ENCODE measurements at places on chromosomes 1 and 21.
A peak's percentile ranks its signal among the peaks of the same experiment; 100 is the strongest.

DNA sequence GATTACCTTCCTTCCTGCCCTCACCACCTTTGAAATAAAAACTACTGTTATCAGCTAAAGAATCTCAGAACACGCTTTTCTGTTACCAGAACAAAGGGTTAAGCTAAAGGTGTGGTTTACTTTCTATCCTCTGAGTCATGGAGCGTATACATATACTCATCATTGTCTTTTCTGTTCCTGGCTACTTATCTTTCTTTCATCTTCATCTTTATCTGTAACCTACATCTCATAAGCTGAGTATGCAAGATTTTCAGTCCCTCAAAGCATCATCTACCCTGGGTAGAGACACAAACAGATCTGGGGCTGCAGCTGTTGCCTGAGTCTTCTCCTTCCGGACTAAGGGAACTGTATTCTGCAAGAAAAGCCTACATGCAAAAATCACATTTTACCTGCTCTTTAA is 75.6 kb downstream of the LMO4 start:
- no peak for DNase-seq

DNA sequence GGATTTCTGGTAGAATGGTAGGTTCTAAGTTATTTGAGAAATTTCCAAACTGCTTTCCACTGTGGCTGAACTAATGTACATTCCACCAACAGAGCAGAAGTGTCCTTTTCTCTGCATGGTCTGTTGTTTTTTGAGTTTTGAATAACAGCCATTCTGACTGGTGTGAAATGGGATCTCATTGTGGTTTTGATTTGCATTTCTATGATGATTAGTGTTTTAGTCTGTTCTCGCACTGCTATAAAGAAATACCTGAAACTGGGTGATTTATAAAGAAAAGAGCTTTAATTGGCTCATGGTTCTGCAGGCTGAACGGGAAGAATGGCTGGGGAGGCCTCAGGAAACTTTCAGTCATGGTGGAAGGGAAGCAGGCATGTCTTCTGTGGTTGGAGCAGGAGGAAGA is 80.3 kb downstream of the SDCCAG8 start:
- DNase-seq, result no peak

DNA sequence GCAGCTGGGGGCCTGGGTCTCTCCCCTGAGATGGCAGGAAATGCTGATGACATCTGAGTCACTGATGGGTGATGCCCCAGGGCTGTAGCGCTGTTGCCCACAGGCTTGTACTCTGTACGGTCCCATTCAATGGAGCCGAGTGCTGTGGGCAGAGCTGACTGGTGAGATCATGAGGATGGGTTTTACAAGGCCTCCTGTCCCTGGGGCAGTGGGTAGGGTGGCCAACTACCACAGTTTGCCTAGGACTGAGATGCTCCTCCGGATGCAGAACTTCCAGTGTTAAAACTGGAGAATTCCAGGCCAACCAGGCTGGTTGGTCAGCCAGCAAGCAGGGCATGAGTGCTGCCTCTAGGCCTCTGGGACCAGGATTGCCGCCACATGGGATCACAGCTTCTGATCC is 9.2 kb downstream of the PHLDA3 start:
- no peak for DNase-seq

GRCh38 chr1:116026631-116027030 is 50.3 kb downstream of the SLC22A15 start:
- DNase-seq, result no peak

DNA sequence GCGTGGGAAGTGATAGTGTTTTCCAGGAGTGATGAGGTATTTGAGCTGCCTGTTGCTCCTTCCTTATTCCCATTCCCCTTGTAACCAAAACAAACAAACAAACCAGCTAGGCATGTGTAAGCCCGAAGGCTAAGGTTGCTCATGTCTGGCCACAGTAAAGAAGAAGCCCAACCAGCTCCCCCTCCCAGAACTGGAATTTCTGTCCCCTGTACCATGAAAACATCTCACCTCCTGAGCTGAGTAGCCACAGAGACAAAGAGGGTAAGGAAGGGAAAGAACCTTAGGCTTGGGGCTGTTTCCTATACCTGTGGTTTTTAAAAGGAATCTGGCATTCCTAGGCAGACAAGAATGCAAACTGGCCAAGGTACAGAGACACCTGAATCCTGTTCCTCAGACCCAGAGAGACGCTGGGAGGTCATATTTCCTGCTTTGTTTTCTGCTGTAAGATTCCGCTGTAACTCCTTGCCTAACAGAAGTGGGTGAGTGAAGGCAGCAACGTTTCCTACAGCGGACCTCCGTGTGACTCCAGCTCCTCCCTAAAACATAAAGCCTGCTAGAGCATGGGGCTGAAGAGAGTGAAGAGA is 41.7 kb upstream of the RAB4A start:
- DNase-seq, result no peak

- DNase-seq, result no peak
These were observed 120.1 kb downstream of the CCDC185 start for GRCh38 chr1:223513309-223513708.

DNA sequence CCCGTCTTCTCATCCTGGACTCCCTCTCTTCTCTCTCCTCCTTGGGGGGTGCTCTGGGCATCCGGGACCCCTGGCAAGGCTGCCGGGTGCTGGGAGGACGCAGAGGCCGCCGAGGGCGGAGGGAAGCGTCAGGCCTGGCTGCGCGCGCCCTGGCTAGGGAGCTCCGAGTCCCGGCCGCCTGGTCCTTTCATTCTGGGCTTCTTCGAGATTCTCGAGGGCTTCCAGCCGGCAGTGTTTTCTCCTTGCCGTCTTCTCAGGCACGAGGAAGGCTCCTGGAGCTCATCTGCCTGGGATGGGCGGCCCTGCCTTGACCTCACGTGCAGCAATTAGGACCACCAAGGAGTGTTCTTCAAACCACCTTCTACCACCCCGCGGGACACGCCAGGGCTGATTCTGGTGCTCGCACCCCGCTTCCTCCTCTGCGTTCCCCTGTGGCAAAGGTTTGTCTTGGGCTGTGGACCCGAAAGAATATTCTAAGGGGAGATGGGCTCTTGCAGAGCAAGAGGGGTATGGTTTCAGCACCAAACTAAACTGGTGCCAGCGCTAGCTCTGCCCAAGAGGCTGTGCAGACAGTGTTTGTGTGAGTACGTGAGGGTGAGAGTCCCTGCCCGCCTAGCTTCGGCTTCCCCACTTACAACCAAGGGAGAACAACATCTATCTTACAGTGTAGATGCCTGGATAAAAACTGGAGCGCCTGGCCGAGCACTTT is 36.5 kb downstream of the PIK3CD start:
- no peak for DNase-seq

GRCh38 chr1:243623841-243624240 is 226.2 kb downstream of the AKT3 start:
- DNase-seq, result no peak

GRCh38 chr1:219876798-219877209 is 51.6 kb downstream of the SLC30A10 start:
- peak; percentile 30 for DNase-seq

GRCh38 chr1:58119971-58120370 is 426.6 kb downstream of the OMA1 start:
- no peak for DNase-seq

DNA sequence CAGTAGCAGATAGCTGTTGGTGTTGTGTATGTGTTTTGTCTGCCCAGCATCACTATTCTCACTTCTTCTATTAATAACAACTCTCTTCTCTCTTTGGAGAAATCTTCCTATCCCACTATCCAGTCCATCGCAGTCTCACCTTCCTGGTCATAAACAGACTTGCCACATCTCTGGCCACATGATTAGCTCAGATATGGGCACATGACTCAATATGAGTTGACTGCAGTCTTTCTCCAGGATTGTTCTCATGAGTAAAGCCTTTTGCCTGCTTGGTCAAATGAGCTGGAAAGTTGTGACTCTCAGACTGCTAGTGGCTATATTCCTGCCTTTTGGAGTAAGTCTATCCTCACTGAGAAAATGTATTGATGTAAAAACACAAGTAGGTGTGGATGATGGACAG is 32.9 kb upstream of the TADA1 start:
- no peak for DNase-seq

- DNase-seq, result no peak
These were observed 102.0 kb upstream of the C8B start for GRCh38 chr1:57067863-57068262.

- peak; percentile 7 for DNase-seq
These were observed 151.7 kb downstream of the FASLG start for GRCh38 chr1:172810480-172811175.

DNA sequence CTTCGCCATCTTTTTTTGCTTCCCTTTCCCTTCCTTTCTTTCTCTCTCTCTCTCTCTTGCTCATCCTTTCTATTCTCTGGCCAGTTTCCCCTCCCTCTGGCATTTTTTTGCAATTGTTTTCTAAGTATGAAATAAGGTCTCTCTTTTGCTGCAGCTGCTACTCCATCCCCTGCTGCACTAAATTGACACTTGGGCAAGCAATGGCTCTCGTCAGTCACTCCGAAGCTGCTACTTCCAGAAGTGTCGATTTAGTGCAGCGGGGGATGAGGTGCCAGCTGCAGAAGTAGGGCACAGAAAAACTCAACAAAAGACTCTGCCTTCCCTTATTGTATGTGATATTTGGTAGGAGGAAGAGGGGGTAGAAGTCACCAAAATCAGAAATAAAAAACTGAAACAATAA is 642.3 kb downstream of the RWDD3 start:
- DNase-seq, result no peak

GRCh38 chr1:200183637-200184036 is 156.1 kb downstream of the NR5A2 start:
- DNase-seq, result no peak

DNA sequence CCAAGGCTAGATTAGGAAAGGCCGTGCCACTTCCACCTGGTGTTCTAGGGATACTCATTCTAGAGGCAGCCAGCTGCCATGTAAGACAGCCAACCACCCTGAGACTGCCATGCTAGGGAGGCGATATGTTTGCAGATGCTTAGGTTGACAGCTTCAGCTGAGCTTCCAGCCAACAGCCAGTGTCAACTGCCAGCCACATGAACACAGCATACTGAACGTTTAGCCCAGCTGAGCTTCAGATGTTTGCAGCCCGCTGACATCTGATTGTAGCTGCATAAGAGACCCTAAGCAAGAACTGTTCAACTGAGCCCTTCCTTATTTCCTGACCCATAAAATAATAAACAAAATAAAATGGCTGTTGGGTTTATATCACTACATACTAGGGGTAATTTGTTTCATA is 5.0 kb upstream of the KCNC4 start:
- no peak for DNase-seq

DNA sequence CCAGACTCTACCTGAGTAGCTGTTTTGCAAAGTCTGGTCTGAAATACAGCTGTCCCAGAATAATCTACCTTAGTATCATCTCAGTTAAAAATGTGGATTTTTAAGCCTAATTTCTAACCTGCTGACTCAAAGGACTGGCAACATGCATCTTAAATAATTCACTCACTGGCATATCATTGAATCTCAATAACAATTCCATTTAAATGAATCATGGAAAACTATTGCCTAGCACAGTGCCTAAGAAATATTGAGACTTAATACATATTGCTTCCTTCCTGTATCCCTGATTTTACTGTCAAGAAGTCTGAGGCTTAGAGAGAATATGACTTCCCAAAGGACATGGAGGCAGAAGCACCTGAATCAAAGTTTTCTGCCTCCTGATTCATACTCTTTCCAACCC is 3.1 kb downstream of the CCDC190 start:
- no peak for DNase-seq

DNA sequence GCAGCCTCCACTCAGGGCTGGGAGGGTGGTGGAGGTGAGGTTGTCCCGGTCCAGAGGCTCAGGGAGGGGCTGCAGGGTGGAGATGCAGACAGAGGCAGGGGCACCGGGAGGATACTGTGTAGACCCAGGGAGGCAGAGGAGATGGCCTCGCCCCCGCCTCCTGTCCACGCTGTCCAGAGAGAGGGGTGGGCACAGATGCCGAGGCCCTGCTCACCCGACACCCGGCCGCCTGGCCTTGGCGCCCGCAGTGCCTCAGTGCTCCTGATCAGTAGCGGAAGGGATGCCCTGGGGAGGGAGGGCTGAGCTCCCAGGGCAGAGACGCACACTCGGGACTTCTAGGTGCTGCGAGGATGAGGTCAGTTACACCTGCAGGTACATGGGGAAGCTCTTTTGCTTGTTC is 102.7 kb upstream of the TTC34 start:
- DNase-seq, result no peak

GRCh38 chr1:65425697-65426096 is 5.2 kb downstream of the LEPR start:
- DNase-seq, result no peak

DNA sequence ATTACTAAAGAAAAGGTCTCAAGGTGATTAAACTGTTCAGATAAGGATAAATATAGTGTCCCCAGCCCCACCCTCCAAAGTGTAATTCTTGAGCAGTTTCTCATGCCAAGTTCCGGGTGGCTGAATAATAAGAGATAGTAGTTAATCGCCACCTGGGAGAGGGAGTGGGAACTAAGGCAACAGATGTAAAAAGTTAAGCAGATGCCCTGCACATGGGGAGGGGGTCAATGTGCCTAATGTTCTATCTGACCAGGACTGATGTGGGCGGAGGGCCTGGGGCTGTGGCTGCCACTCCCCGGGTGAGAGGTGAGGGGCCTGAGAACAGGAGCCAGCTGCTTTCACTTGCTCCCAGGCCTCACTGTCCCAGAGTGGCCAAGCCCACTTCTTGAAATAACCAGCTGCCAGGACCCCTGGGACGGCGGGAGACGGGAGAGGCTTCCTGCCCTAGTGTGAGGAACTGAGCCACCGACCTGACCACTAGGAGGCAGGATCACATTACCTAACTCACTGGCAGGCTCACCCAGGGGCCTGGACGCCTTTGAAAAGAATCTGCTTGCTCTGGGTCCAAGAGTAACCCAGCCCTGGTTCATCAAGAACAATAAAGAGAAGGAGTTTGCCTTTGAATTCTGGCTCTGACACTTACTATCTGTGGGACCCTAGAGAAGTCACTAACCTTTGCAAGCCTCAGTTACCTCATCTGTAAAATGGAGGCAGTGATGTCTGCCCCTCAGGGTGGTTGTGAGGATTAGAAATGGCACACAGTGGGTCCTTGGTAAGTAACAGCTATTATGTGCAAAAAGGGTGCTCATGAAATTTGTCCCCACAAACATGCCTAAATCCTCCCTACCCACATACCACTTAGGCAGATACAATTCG is 179.2 kb downstream of the ATG4C start:
- peak; percentile 32 for DNase-seq

DNA sequence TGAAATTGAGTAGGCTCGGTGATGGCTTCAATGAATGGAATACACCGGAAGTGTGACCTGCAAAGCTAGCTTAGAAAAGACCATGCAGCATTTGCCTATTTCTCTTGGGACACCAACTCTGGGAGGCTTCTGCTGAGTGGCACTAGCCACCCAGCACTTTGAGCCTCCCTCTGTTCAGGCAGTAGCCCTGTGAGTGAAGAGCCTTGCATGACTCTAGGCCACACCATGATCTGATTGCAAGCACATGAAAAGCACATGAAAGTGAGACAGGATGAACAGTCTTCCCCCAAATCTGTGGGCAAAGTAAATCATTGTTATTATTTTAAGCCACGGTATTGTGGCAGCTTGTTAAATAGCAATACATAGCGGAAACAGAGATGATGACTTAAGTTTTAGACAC is 2.8 kb downstream of the CD48 start:
- no peak for DNase-seq

DNA sequence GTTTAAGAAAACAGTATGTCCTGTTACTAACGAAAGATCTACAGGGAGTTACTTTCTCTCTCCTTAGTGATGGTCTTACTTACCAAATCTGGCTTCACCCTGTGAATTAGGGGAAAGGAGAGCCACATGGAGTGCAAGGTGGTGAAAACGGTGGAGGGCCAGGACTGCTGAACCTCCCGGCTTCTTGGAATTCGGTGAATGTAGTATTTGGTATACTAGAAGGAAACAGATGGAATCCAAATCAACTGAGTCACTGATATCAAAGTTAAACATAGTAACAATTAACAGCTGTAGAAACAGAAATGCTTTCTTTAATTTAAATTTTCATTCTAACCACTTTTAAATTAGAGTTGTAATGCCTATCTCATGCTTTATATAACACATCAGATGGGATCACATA is 45.7 kb downstream of the ALG14 start:
- DNase-seq, result no peak
